ENCODE measurements at places on chromosomes 1 and 21. TPM values are rescaled to one million over a fixed set of nuclear protein-coding genes. Genes with fewer than 3 reads are reported as not detected.

DNA sequence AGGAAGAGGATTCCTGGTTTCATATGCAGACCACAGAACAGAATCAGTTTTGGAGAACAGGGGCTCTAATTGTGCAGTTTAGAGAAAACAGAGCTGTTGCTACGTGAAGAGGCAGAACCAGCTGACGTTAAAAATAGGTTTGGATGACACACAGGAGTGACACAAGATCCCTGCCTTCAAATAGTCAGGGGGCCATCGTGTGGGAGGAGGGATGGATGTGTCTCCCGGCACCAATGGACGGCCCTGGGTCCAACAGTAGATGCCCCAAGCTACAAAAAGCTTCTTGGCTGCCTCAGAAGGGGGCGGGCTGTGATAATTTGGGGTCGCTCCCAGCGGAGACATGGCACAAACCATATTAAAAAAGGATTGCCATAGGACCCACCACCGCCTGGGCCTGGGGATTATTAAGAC is 87.8 kb downstream of the MRPL37 start:
- H3K4me1 ChIP-seq = peaks cover 89% of the 10 kb centered on the region
- H3K27ac ChIP-seq = peak overlapping the region; percentile 98
- H3K36me3 ChIP-seq = peaks cover 6% of the 10 kb centered on the region
- H3K27me3 ChIP-seq = no peaks in the 10 kb centered on the region
- peak overlapping the region; percentile 81 for H3K4me3 ChIP-seq

DNA sequence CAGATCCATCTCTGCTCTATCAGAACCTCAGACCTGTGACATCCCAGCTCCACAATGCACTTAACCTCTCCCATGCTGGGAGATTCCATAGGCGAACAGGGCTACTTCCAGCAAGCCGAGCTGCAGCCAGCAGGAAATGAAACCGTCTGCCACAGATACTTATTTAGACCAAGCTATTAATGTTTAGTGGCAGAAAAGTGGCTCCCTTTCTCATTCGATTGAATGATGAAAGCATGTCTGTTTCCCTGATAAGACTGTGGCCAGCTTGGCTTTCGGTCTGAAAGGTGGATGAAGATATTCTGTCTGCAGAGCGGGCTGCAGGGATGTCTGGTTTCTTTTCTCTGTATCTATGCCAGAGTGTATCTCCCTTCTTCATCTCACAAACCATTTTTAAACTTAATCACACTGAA is 146.4 kb downstream of the GREM2 start:
- H3K27me3 ChIP-seq = peaks cover 2% of the 10 kb centered on the region
- no peak for DNase-seq
- no peaks in the 10 kb centered on the region for H3K36me3 ChIP-seq
- H3K27ac ChIP-seq = no peak overlapping the region
- no peaks in the 10 kb centered on the region for H3K4me1 ChIP-seq

GRCh38 chr21:25708467-25709065 is 26.1 kb downstream of the ATP5PF start:
- peak; percentile 4 for DNase-seq
- no peak overlapping the region for H3K27ac ChIP-seq
- no peak overlapping the region for H3K4me3 ChIP-seq
- no peaks in the 10 kb centered on the region for H3K36me3 ChIP-seq
- no peaks in the 10 kb centered on the region for H3K4me1 ChIP-seq

EDEM3 gene
- 28.5 TPM for total RNA-seq

DNA sequence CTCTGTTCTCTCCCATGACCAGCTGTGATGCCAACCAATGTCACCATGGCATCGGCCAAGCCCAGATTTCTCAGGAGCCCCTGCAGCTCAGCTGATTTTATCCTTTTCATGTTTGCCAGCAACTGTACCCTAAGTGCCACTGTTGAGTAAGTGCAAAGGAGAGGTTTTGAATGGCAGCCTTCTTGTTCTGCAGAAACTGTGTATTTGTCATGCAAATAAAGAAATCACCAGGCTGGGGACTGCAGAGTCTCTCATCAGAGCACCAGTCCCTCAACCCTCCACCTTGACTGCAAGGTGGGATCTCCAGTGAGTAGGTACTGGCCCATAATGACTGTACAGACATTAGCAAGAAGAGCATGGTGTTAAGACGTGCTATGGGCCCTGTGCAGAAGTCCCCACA is 26.6 kb downstream of the C8B start:
- no peaks in the 10 kb centered on the region for H3K27me3 ChIP-seq
- no peaks in the 10 kb centered on the region for H3K4me1 ChIP-seq
- DNase-seq = no peak
- no peak overlapping the region for H3K27ac ChIP-seq

DNA sequence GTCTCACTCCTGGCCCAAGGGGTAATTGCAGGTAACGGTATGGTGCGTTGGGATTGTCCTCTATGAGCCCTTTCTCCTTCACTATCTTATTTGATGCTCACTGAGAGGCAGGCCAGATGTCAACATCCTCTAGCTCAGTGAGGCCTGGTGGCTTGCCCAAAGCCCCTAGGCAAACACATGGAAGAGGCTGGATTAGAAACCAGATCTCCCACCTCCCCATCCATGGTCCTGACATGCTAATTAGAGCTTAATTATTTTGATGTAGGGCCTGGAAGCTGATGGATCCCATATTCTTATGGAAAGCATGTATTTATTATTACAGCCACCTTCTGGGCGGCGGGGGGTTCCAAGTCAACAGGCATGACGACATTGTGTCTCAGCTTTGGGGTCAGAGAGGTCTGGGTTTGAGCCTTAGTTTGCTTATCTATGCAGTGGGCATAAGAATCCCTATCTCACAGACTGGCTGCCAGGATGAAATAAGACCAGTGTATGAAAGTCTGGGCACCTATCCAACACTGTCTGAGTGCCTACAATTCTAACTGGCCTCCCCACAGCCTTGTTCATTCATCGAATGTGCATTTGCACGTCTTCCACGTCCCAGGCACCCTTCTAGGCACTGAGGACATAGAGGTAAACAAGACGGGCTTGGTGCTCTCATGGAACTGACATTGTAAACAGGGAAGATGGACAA is 6.2 kb downstream of the SMPDL3B start:
- no peaks in the 10 kb centered on the region for H3K36me3 ChIP-seq
- peaks cover 44% of the 10 kb centered on the region for H3K4me1 ChIP-seq
- no peak overlapping the region for H3K4me3 ChIP-seq
- DNase-seq = no peak
- peak overlapping the region; percentile 32 for H3K27ac ChIP-seq

PPM1J gene
- 1.1 TPM for total RNA-seq

GRCh38 chr1:18461656-18462055 is 19.1 kb upstream of the KLHDC7A start:
- H3K4me3 ChIP-seq = no peak overlapping the region
- peaks cover 3% of the 10 kb centered on the region for H3K27me3 ChIP-seq
- H3K27ac ChIP-seq = no peak overlapping the region
- no peak for DNase-seq
- H3K36me3 ChIP-seq = no peaks in the 10 kb centered on the region

GRCh38 chr1:10990828-10991227 is 21.6 kb upstream of the TARDBP start:
- peaks cover 3% of the 10 kb centered on the region for H3K27me3 ChIP-seq
- peaks cover 4% of the 10 kb centered on the region for H3K4me1 ChIP-seq
- H3K27ac ChIP-seq = no peak overlapping the region
- H3K36me3 ChIP-seq = no peaks in the 10 kb centered on the region

WNT9A gene
- not detected for total RNA-seq

PTPRU gene
- 0.67 TPM for total RNA-seq

ARMH1 gene
- 99.8 TPM for total RNA-seq

GRCh38 chr21:41220208-41220733 is 52.3 kb downstream of the BACE2 start:
- no peaks in the 10 kb centered on the region for H3K36me3 ChIP-seq
- no peak for DNase-seq
- H3K27me3 ChIP-seq = peaks cover 16% of the 10 kb centered on the region
- H3K27ac ChIP-seq = no peak overlapping the region
- H3K4me3 ChIP-seq = no peak overlapping the region

DNA sequence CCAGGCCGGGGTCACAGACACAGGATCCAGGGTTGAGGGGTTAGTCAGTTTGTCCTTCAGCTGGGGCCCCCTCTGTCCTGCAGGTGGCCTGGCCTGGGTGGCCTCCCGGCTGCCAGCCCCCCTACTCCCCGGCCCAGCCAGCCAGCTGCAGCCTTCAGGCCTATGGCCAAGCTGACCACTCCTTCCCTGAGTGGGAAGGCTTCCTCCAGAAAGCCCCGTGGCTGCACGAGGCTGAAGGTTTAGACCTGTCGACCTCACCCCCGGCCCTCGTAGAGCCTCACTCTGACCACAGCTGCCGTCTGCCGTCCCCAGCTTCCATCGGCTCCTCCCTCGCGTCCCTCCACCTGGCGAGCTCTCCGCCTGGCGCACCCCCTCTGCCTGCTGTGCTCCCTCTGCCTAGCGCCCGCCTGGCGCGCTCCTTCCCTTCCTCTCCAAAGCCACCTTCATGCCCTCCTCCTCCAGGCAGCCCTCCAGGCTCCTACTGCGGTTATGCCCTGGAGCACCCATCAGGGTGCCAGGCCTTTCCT is 9.6 kb downstream of the TTLL10 start:
- H3K36me3 ChIP-seq = no peaks in the 10 kb centered on the region
- H3K4me3 ChIP-seq = no peak overlapping the region
- H3K27me3 ChIP-seq = peaks cover 12% of the 10 kb centered on the region

DNA sequence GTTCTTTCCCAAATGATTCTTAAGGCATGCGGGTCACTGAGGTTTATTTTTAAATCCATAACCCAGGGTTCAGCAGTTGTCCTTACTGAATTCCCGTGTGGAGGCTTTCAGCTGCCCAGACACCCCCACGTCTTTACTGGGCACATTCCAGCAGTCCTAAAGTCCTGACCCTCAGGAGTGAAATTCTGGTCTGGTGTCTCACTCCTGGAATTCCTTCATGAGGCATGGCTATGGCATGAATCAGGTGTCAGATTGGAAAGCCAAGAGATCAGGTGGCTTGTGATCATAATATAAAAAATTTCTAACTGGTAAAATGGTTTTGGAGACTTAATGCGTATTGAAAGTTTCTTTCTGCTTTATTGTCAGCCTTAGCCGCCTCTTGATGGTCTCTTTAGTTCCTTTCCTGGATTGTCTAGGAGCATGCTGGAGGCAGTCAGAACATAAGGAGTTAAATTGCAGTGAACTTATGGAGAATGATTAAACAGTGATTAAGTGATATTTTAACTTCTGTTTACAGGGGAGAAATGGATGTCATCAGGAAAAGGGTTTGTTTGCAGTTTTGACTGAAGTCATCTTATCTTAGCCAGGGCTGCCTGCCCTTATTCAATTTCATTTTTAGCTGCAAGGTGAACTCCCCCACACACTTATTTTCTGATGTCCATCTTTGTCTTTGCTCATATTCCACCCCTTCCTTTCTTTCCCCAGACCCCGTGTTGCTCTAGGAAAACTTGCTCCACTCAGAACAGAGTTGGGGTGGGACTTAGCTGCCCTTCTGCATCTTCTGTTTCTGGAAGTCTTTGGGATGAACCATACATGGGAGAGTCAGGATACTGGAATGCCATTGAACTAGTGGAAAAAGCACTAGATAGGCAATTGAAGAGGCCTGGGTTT is 25.7 kb upstream of the MACF1 start:
- H3K27ac ChIP-seq = no peak overlapping the region
- H3K27me3 ChIP-seq = peaks cover 5% of the 10 kb centered on the region
- H3K36me3 ChIP-seq = no peaks in the 10 kb centered on the region
- no peak overlapping the region for H3K4me3 ChIP-seq
- no peak for DNase-seq

Measured in activated T-helper 1 cell treated with anti-CD3 and anti-CD28 coated beads, Interleukin-12 subunit alpha, Interleukin-12 subunit beta, Interleukin-2, Interleukin-4 antibody, amounts not matched to agents 30 ng/mL and 10 ng/mL and 1 ng/mL, durations not matched to agents 14 hours and 24 hours and 36 hours (primary cell).